T-helper 22 cell (primary cell): ENCODE measurements at places on chromosomes 13 and 19.

DNA sequence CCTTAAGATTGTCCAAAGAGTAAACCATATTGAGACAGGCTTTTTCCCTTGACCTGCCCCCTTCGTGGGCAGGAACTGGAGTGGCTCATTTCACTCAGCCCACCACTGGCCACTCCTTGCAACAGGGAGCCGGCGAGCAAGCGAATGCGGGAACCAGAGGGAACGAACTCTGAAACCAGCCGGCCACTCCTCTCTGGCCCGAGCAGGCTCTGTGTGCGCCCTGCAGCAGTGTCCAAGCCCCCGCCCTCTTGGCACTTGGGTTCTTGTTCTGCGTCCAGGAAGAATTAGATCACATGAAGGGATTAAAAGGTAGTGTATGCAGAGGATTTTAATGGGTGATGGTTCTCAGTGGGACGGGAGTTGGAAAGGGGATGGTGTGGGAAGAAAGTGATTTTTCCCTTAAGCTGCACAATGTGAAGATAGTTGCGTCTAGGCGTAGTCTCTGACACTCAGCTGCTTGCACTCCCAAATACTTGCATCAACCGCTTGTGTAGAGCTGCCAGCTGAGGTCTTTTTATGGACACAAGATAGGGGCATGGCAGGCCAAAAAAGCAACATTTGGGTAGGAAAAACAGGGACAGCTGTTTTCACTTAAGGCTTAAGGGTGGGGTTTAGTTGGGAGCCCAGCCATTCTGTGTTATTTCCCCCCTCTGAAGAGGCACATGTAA lies 1209.7 kb upstream of the PCDH20 start:
- DNase-seq = no peak

- no peak for DNase-seq
Measured at GRCh38 chr13:111911121-111911720, 155.7 kb upstream of the SOX1 start.

DNA sequence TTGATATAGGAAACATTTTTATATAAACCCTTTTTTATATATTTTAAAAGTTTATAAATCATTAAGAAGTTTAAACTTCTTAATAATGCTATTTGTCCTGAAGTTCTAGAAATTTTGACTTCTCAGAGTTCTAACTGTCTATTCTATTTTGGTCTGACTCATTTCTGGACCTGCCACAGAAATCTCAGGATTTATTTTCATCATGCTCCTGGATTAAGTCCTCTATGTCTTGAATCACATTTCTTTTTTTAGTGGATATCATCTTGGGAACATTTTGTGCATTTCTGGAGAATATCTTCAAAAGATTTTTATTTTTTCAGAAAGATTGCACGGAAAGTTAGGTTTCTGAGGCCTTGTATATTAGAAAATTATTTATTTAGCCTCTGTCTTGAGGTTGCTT lies 289.1 kb downstream of the NDFIP2 start:
- no peak for DNase-seq

- DNase-seq = no peak
Measured at GRCh38 chr19:46977548-46977947, 42.1 kb upstream of the NPAS1 start.

DNA sequence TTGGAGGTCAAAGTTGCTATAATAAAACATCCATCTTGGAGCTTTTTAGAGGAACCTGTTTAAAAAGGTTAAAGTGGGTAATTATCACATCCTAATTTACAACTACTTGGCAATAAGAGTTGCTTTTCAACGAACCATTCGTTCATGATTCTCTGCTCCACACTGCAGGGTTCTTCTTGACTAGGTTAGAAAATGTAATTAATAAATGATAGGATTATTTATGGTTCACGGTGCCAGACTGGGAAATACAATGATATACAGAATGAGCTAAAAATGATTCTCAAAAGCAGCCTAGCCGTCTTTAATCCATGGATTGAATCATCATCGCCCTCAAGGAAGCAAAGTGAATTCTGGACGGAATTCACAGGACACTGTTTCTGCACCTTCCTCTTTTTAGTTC lies 291.2 kb downstream of the TEX29 start:
- no peak for DNase-seq

GRCh38 chr19:52138983-52139251 lies 821 bp downstream of the ZNF616 start:
- no peak for DNase-seq

DNA sequence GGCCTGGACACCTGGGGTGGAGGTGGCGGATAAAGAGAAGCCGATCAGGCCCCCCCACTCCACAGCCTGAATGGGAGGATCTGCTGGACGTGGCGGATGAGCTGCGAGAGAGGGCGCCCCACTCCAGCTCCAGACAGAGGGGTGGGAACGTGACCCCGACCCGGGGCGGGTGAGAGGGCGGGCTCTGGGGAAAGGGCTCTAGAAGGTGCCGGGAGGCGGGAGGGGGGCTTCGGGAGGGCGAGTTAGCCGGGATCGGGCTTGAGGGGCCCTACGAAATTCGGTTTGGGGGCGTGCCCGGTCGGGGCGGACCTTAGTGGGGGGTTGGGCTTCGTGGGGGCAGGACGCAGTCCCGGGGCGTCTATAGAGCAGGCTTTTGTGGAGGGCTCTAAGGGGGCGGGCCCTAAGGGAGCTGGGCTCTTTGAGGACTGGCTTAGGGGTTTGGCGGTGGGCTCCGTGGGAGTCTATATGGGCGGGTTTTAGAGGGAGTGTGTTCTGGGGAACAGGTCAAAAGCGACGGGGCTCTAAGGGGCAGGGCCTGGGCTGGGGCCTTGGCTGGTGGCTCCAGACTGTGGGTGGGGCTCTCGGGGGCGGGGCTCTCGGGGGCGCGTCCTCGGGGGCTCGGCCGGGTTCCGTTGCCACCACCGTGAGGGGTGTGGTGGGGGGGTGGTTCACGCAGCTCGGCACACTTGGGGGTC lies 4.1 kb upstream of the NANOS3 start:
- no peak for DNase-seq

GRCh38 chr13:43874504-43875092 lies 4.9 kb downstream of the CCDC122 start:
- no peak for DNase-seq

GRCh38 chr19:51392701-51393100 lies 2.3 kb upstream of the C19orf84 start:
- DNase-seq = no peak

- no peak for DNase-seq
Measured at GRCh38 chr13:102682211-102682610, 12.6 kb downstream of the METTL21C start.

GRCh38 chr19:18119013-18119716 lies 21.6 kb downstream of the MAST3 start:
- peak; percentile 33 for DNase-seq

- DNase-seq = no peak
Measured at GRCh38 chr13:44806826-44807225, 182.4 kb downstream of the NUFIP1 start.

GRCh38 chr13:23828866-23829265 lies 60.3 kb downstream of the MIPEP start:
- DNase-seq = no peak

GRCh38 chr13:110445722-110446574 lies 115.6 kb downstream of the RAB20 start:
- no peak for DNase-seq

GRCh38 chr19:47697863-47698609 lies 15.2 kb upstream of the EHD2 start:
- no peak for DNase-seq

- DNase-seq = no peak
Measured at GRCh38 chr13:85970727-85971126, 171.5 kb upstream of the SLITRK6 start.

DNA sequence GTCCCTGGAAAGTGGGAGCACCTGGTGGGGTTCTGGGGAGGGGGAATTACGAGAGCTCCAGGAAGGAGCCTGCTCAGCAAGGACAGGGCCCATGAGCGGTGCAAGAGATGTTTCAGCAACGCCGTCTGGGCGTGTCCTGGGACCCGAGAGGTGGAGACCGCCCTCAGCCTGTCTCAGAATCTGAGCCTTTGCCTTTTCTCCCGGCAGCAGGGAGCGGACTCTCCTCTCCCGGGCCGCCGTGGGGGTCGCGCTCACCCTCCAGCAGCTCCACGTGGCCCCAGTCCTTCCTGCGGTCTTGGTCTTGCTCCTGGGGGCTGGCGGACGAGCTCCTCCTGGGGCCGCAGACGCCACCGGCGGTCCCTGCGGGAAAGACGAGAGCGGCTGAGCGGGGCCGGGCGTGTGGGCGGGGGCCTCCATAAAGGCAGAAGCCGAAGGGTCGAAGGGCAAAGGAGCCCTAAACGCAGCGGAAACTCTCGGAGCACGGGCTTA lies 714 bp downstream of the POLRMT start:
- DNase-seq = no peak

DNA sequence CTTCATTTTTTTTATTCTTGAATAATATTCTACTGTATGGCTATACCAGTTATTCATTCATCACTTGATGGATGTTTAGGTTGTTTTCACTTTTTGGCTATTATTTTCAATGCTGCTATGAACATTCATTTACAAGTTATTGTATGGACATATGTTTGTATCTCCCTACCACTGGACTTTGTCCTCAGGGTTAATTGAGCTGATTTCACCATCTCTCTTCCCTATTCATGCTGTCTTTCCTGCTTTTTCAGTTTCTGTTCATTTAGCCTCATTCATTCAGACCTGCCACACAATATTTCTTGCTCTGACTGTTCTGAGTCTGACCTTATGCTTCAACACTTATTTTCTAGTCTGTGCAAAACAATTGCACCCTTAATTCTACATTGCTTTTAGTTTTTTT lies 12.3 kb upstream of the C1QTNF9B start:
- DNase-seq = no peak

- DNase-seq = no peak
Measured at GRCh38 chr13:76758738-76759137, 127.5 kb downstream of the KCTD12 start.

DNA sequence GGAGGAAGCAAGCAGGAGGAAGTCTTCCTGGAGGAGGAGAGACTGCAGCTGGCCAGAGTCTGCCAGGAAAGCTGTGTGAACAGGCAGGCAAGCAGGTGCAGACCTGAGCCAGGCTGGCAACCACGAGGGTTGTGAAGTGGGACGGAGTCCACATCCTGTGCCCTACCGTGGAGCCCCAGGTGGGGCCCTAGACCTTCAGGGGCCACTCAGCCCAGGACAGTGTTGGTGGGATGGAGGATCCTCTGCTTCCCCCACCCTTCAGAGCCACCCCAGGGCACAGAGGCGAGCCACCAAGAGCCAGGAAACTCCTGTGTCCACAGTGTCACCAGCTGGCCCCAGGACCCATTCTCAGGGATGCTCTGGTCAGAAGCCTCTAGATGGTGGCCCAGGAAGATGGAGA lies 8.4 kb upstream of the VSTM2B start:
- DNase-seq = no peak

DNA sequence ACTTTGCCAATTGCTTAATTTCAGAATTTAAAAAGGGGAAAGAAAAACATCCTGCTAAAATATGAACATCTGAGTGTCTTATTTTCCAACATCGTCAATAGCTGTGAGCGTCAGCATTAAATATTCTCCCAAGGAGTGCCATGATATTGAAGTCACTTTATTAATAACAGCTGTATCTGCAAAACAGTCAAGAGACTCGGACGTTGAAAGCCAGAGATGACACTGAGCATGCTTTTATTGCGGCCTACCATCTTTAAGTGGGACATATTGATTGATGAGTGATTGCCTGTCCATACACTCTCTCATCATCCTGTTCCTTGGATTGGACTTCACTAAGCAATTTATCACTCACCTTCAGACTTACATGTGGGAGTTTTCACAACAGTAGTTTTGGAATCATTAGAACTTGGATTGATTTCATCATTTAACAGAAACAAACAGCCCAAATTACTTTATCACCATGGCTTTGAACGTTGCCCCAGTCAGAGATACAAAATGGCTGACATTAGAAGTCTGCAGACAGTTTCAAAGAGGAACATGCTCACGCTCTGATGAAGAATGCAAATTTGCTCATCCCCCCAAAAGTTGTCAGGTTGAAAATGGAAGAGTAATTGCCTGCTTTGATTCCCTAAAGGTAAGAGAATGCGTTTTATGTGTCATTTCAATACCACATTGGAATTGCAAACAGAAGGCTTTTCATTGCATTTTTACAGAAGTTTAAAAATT lies 53.8 kb downstream of the MBNL2 start:
- DNase-seq = no peak

- no peak for DNase-seq
Measured at GRCh38 chr13:84366506-84366905, 484.2 kb upstream of the SLITRK1 start.

DNA sequence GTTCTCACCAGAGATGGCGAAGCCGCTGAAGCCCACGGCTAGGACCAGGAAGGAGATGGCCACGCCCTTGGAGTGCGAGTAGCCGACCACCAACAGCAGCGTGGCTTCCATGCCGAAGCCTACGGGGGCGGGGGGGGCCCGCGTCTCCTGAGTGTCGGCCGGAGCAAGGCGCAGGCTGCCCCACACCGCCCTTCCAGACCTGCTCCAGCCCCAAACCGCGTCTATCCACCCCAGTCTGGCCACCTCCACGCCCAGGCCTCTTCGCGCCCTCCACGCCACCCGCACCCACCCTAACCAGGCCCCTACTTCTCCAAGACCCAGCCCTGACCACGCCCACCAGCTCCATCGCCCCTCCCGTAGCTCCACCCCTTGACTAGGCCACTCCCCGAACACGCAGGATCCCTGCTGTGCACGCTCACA lies 6.2 kb downstream of the GFY start:
- no peak for DNase-seq

GRCh38 chr13:79614250-79614918 lies 133.4 kb downstream of the NDFIP2 start:
- no peak for DNase-seq

- no peak for DNase-seq
Measured at GRCh38 chr13:100564444-100565223, 24.0 kb downstream of the GGACT start.

GRCh38 chr13:74528734-74529513 lies 394.7 kb upstream of the KLF12 start:
- DNase-seq = no peak

DNA sequence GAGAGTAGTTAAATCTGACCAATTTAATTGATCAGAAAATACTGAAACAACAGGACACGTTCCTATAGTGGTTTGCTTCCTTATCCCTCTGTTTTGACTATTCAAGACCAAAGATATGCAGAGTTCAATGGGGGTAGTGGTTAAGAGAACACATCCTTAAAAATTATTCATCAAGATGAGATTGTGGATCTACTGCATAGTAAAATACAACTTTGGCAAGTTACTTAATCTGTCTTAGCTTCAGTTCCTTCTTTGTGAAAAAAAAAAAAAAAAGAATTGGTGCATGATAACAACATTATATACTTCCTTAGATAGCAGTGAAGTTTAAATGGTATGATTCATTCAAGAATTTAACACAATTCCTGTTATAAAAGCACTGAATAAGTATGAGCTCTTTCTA lies 552.1 kb downstream of the DCT start:
- no peak for DNase-seq

GRCh38 chr13:107118506-107118905 lies 550.6 kb upstream of the ARGLU1 start:
- DNase-seq = no peak

- peak; percentile 90 for DNase-seq
Measured at GRCh38 chr19:18290302-18291018, 9.0 kb upstream of the JUND start.

- no peak for DNase-seq
Measured at GRCh38 chr19:54352546-54352945, 12.2 kb downstream of the LAIR1 start.

DNA sequence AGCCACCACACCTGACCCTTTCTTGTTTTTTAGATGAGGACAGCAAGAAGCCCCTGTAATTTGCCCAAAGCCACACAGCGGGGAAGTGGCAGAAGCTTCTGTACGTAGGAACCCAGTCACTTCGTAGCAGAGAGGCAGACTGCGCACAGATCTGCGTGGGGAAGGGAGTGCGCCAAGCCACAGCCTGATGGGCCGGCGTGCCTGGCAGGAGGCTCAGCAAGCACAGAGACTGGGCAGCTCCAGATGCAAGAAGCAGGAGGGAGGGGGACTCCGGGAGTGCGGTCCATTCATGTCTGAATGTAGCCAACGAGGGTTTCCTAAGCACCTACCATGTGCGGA lies 347 bp upstream of the TJP3 start:
- no peak for DNase-seq
